ENCODE measurements at places on chromosomes 12 and 14.
A peak's percentile ranks its signal among the peaks of the same experiment; 100 is the strongest.

DNA sequence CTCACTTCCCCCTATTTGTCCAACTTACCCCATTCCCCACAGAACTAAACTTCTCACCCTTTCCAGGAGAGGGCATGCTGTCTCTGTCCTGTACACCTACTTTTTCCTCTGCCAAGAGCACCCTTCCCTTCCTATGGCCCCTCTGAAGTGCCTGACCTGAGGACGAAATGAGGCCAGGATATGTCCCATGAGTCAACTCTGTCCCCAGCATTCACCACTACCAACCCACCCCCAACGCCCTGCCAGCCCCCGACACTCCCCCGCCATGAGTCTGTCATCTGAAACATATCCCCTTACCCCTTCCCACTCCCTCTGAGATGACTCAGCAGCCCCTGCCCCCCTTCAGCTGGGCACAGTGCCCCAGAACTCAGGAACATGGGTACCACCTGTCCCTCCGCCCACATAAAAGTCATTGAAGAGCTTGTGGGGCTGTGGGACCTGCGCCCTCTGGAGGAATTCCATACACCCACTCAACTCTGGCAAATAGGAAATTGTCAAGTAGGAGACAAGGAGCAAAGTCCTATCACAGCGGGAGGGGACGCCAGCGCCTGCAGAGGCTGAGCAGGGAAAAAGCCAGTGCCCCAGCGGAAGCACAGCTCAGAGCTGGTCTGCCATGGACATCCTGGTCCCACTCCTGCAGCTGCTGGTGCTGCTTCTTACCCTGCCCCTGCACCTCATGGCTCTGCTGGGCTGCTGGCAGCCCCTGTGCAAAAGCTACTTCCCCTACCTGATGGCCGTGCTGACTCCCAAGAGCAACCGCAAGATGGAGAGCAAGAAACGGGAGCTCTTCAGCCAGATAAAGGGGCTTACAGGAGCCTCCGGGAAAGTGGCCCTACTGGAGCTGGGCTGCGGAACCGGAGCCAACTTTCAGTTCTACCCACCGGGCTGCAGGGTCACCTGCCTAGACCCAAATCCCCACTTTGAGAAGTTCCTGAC, 26.3 kb downstream of the ITGA7 start:
- no peak for DNase-seq

- DNase-seq, result no peak
Measured at GRCh38 chr12:7354529-7354928, 50.7 kb downstream of the ACSM4 start.

GRCh38 chr12:108349278-108349688, 10.2 kb upstream of the CMKLR1 start:
- DNase-seq, result no peak

GRCh38 chr12:72015895-72016294, 77.2 kb downstream of the TPH2 start:
- DNase-seq, result no peak

DNA sequence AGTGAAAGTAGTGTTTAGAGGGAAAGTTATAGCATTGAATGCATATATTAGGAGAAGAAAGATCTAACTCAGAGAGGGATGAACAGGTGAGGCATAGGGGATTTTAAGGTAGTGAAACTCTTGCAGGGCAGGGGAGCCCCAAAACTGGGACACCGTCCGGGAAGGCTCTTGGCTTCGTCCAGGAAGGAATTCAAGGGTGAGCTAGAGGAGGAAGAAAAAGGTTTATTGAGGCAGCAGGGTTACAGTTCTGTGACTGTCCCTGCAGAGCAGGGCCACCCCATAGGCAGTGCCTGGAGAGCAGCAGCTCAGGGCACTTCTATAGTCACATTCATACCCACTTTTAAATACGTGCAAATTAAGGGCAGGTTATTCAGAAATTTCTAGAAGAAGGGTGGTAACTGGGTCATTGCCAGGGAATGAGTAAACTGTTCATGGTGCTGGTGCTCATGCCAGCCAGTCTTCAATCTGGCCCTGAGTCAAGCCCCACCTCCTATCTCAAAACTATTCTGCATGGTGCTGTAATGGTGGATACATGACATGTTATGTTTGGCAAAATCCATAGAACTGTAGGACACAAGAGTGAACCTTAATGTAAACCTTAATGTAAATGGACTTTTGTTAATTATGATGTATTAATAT, 1.2 kb upstream of the OAS1 start:
- DNase-seq, result no peak

- DNase-seq, result peak; percentile 57
Measured at GRCh38 chr12:108635201-108635996, 1.7 kb upstream of the SELPLG start.

GRCh38 chr12:101884174-101884573, 6.8 kb downstream of the DRAM1 start:
- DNase-seq, result no peak

DNA sequence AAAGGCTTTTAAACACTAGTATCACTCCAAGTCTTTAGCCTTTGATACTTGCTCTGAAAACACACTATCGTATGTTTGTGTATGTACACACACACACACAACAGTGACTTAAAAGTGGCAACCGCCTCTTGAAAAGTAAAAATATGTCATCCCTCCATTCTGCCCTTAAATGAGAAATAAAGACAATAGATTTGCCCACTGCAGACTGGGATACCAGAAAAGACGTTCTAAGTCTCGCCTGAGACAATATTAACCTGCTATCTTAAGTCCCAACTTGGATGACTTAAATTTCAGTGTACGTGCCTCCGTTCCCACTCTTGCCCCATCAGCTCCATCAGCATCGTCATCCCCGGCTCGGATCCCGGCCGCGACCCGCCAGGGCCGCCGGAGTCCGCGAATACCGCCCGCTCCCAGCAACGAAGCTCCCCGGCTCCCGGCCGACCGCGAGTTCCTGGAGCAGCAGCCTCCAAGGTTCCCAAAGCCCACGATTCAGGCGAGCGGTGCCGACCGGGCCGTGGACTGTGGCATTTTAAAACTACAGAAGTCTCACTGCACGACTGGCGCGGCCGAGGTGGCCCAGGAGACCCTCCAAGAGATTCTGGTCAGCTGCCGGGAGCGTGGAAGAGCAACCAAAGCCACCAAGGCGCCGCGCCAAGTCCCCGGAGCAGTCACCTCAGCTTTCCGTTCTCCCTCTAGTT, 2.8 kb upstream of the ARID2 start:
- DNase-seq, result no peak

GRCh38 chr12:28065889-28066630, 93.5 kb upstream of the PTHLH start:
- DNase-seq, result no peak

DNA sequence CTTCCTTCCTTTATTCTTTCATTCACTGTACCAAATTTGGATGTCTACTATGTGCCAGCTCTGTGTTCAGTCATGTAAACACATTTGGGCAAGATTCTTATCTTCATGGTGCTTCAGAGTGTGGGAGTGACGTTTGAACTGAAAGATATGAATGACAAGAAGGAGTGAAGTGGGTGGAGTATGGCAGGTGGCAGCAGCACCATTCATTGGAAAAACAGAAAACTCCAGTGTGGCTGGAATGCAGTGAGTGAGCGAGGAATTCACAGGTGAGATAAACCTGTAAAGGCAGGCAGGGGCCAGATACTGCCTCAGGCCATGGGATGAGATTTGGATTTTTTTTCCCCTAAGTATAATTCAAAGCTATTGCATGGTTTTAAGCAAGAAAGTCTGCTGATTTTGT, 140.7 kb upstream of the CCDC198 start:
- no peak for DNase-seq

GRCh38 chr12:83110424-83110823, 423.7 kb downstream of the TMTC2 start:
- DNase-seq, result no peak

DNA sequence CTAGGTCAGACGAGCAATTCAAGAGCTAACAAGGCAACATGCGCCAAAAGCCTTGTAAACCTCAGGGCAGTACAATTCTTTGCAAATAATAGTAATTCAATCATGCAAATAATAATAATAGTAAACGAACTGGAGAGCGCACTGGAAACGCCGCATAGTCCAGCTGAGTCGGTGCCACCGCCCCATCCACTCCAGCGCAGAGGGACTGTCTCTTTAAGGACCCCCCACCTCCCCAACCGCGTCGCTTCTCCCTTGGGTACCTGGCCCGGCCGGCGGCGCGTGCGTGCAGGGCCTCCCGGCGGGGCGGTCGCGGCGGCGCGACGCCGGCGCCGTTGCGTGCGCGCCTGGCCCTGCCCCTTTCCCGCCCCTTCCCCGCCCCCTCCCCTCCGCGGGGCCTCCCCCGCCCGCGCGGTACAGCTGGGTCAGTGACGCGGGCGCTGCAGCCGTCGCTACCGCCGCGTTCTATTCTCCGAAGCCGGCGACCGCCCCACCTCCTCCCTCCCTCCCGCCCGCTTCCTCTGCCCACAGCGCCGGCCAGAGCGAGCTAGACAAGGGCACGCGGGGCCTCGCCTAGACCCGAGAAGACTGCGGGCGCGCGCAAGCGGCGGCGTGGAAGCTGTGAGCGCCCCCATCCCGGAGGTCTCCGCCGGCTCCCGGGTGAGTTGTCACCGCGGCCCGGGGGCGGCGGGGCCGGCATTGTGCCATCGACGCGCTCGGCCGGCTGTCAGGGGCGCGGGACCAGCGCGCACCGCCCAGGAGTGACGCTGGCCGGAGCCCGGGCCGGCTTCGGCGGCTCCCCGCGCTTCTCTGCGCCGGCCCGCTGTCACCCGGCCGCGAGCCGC, at the start of gene SUSD6:
TSS of gene SUSD6 (plus strand) at position 425 of the 842 bp plus-strand sequence. CDS start 46,997 bp downstream, outside the sequence.
- peak; percentile 80 for DNase-seq

All from GM12892 (cell line).